ENCODE measurements at places on chromosomes 2 and 18. TPM values are rescaled to one million over a fixed set of nuclear protein-coding genes. Genes with fewer than 3 reads are reported as not detected.
A peak's percentile ranks its signal among the peaks of the same experiment; 100 is the strongest.

DNA sequence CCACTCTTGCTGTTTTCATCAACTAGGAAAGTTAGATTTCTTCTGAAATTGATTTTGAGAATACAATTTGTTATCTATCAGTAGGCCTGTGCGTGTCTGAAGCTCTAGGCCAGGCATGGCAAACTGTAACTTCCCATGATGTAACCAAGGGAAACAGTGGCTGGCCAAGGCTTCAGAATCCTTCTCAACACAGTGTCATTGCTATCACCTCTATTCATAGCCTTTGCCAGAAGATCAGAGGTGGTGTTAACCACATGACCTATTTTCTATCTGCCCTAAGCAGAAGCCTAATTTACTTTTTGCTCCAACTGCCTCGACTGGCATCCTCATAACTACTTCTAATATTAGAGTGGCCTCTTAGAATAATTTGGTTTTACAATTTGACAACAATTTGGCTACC is 2.5 kb downstream of the ITGB6 start:
- DNase-seq, result no peak

- DNase-seq, result no peak
These were observed 22.1 kb downstream of the INHBB start for GRCh38 chr2:120368086-120368485.

DNA sequence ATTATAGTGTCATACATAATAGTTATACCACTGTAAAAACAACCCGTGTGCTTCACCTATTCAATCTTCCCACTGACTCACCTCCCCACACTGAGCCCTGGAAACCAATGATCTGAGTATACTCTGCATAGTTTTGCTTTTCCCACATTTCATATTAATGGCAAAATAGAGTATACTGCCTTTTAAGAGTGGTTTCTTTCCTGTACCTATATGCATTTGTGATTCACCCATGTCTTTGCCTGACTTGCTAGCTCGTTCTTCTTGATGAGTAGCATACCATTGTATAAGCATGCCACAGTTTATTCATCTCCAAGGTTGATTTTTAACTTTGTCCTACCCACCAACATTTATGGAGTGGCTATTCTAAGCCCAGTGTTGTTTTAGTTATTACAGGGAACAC is 686.4 kb downstream of the PLCL1 start:
- DNase-seq, result no peak

- peak; percentile 27 for DNase-seq
These were observed 173.7 kb downstream of the ASXL3 start for GRCh38 chr18:33751613-33752221.

GRCh38 chr2:147232225-147232669 is 612.6 kb upstream of the ACVR2A start:
- DNase-seq, result no peak

- peak; percentile 19 for DNase-seq
These were observed 157.4 kb downstream of the DOK6 start for GRCh38 chr18:69558052-69558451.

Gene EFR3B
- total RNA-seq, result 0.19 TPM

Gene FN1
- total RNA-seq, result 246 TPM

DNA sequence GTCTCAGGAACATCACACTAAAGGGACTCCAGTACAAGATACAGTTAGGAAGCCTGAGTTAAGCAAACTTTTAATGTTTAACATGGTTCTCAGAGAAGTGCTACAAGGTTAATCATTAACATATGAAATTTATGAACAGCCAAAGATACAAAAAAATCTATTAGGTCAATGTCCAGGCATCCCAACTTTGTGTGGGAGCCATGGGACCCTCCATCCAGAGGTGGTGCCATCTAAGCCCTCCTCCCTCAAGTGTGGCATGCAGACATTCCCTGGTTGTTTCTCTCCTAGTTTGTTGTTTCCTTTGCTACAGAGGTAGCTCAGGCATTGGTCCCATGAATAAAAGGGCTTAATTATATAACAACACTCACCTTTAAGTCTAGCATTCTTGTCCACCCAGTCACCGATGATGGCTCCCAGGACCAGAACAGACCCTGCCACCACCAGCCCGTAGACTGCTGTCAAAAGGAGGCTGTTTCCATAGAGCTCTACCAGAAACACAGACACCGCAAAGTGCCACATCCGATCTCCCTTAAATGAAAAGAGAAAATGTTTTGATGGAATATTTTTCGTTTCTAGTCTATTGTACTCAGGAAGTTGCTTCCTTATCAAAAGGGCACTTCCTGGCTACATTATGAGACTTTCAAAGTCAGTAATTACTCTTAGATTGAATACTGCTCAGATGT is 5.7 kb downstream of the SLC40A1 start:
- no peak for DNase-seq

Data from H4 (cell line).